Psoas muscle (tissue), 8 donors: ENCODE measurements at places on chromosomes 1 and 21. TPM values are rescaled to one million over a fixed set of nuclear protein-coding genes. Genes with fewer than 3 reads are reported as not detected.
A peak's percentile ranks its signal among the peaks of the same experiment; 100 is the strongest.

TFF2 gene
- not detected for total RNA-seq

CD164L2 gene
- total RNA-seq: not detected

AIRE gene
- not detected for total RNA-seq

GNG4 gene
- not detected for total RNA-seq

MMEL1 gene
- total RNA-seq: 0.58 TPM

ANGPTL3 gene
- not detected for total RNA-seq

- H3K4me1 ChIP-seq: peaks cover 18% of the 10 kb centered on the region
- no peaks in the 10 kb centered on the region for H3K36me3 ChIP-seq
- no peaks in the 10 kb centered on the region for H3K27me3 ChIP-seq
- peak overlapping the region; percentile 76 for H3K27ac ChIP-seq
- DNase-seq: no peak
- peak overlapping the region; percentile 78 for H3K4me3 ChIP-seq
Observed at GRCh38 chr1:227786673-227787512, 28.6 kb upstream of the PRSS38 start.

DNA sequence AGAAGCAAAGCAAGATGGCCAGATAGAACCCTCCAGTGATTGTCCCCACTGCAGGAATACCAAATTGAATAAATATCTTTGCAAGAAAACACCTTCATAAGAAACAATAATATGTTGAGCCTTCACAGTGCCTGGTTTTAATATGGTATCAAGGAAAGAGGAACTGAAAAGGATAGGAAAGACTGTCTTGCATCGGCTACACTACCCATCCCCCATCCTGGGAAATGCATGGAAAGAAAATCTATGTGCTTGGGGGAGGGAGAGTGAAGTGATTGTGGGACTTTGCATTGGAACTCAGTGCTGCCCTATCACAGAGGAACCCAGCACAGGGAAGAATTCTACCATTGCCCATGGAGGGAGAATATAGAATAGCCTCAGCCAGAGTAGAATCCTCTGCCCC, 28.6 kb upstream of the AK5 start:
- H3K27me3 ChIP-seq: no peaks in the 10 kb centered on the region
- no peak for DNase-seq
- H3K36me3 ChIP-seq: no peaks in the 10 kb centered on the region

DNA sequence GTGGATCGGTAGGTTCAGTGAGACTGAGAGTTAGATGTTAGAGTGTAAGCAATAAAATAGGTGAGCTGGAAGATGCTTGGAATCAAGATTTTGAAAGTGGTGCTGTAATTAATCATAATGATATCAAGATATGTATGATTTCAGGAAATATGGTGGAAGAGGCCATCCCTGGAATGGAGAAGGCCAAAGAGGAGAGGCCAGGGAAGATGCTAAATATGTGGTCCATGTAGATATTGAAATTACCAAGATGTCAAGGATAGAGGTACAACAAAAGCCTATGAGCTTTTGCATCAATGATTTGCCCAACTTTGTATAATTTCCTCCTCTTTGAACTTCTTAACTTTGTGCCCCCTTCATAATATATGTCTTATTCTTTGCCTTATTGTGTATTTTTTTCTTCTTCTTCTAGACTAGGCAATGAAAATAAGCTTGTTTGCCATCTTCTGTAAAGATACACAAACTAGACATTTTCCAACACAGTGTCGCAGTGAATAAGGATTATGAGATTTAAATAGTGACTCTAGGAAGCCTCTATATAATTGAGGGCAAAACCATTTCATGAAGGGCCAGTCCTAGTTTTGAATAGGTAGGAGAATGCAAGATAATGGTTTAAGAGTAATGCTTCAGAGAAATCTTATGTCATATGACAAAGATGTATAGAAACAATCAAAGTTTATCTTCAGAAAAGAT, 8.9 kb downstream of the PTGS2 start:
- DNase-seq: no peak
- no peaks in the 10 kb centered on the region for H3K36me3 ChIP-seq
- H3K27me3 ChIP-seq: no peaks in the 10 kb centered on the region
- H3K27ac ChIP-seq: no peak overlapping the region
- no peak overlapping the region for H3K4me3 ChIP-seq
- no peaks in the 10 kb centered on the region for H3K4me1 ChIP-seq

GRCh38 chr1:187396929-187397796, 568.4 kb downstream of the PLA2G4A start:
- no peaks in the 10 kb centered on the region for H3K27me3 ChIP-seq
- H3K27ac ChIP-seq: no peak overlapping the region
- H3K36me3 ChIP-seq: no peaks in the 10 kb centered on the region
- no peak overlapping the region for H3K4me3 ChIP-seq
- H3K4me1 ChIP-seq: no peaks in the 10 kb centered on the region
- DNase-seq: no peak

- no peak overlapping the region for H3K27ac ChIP-seq
- DNase-seq: no peak
- H3K36me3 ChIP-seq: peaks cover 55% of the 10 kb centered on the region
- H3K4me3 ChIP-seq: peak overlapping the region; percentile 93
Observed at GRCh38 chr1:204406621-204407020, 5.0 kb downstream of the PPP1R15B start.

GRCh38 chr1:56531624-56532349, 47.6 kb downstream of the PLPP3 start:
- peaks cover 64% of the 10 kb centered on the region for H3K4me1 ChIP-seq
- peaks cover 10% of the 10 kb centered on the region for H3K36me3 ChIP-seq
- no peak for DNase-seq

- DNase-seq: no peak
- no peak overlapping the region for H3K4me3 ChIP-seq
- H3K36me3 ChIP-seq: no peaks in the 10 kb centered on the region
- no peak overlapping the region for H3K27ac ChIP-seq
Observed at GRCh38 chr1:78703806-78704205, 54.2 kb downstream of the IFI44 start.

GRCh38 chr21:43912910-43913309, 47.9 kb downstream of the AGPAT3 start:
- H3K4me3 ChIP-seq: no peak overlapping the region
- peaks cover 49% of the 10 kb centered on the region for H3K4me1 ChIP-seq
- H3K27ac ChIP-seq: peak overlapping the region; percentile 41
- no peaks in the 10 kb centered on the region for H3K27me3 ChIP-seq
- no peaks in the 10 kb centered on the region for H3K36me3 ChIP-seq

GRCh38 chr1:246771366-246771765, 47.2 kb downstream of the SCCPDH start:
- H3K4me1 ChIP-seq: peaks cover 6% of the 10 kb centered on the region
- DNase-seq: no peak
- H3K27me3 ChIP-seq: no peaks in the 10 kb centered on the region

- H3K36me3 ChIP-seq: no peaks in the 10 kb centered on the region
- H3K27ac ChIP-seq: no peak overlapping the region
- H3K4me3 ChIP-seq: no peak overlapping the region
- H3K4me1 ChIP-seq: no peaks in the 10 kb centered on the region
Observed at GRCh38 chr1:113307771-113308445, 82.4 kb upstream of the MAGI3 start.

DNA sequence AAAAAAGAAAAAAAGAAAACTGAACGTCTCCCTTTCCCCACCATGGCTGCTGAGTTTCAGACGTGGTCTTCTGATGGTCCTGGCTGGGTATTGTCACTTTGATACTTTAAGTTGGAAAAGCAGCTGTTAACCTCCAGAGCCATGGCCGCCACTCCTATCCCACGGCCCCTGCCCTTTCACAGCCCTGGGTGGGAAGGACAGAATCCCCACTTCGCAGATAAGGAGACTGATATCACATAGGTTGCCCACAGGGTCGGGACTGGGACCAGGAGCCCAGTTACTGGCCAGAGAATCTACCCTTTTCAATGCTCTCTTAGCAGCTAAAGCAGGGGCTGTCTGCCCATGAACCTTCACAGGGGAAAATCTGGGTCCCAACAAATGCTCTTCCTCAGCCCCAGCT, 16.8 kb downstream of the BMP8A start:
- H3K27me3 ChIP-seq: no peaks in the 10 kb centered on the region
- no peaks in the 10 kb centered on the region for H3K4me1 ChIP-seq
- no peak overlapping the region for H3K4me3 ChIP-seq
- DNase-seq: no peak
- no peaks in the 10 kb centered on the region for H3K36me3 ChIP-seq

DNA sequence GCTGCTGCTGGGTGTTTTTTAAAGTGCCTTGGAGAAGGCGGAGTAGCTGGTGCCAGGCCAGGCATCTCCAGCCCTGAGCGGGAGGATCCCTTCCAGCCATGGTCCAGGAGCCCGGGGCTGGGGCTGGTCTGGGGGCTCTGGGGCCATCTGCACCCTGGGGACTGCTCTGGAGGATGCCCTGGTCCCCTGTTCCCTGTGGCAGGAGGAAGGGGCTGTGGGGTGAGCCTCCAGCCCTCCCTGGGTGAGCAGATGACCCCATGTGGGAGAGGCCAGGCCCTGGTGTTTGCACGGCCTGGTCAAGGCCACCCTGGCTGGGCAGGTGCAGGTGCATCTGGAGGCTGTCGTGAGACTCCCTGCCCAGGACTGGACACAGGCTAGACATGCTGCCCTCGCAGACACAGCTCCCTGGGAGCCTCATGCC, 56.7 kb downstream of the SLX9 start:
- no peak for DNase-seq
- no peak overlapping the region for H3K4me3 ChIP-seq
- no peak overlapping the region for H3K27ac ChIP-seq
- no peaks in the 10 kb centered on the region for H3K36me3 ChIP-seq

- H3K27ac ChIP-seq: no peak overlapping the region
- DNase-seq: no peak
- H3K27me3 ChIP-seq: no peaks in the 10 kb centered on the region
- no peaks in the 10 kb centered on the region for H3K4me1 ChIP-seq
Observed at GRCh38 chr1:244269169-244269568, 182.5 kb downstream of the ADSS2 start.

GRCh38 chr1:193726722-193727121, 540.3 kb upstream of the B3GALT2 start:
- H3K27ac ChIP-seq: no peak overlapping the region
- no peak overlapping the region for H3K4me3 ChIP-seq
- no peaks in the 10 kb centered on the region for H3K36me3 ChIP-seq

DNA sequence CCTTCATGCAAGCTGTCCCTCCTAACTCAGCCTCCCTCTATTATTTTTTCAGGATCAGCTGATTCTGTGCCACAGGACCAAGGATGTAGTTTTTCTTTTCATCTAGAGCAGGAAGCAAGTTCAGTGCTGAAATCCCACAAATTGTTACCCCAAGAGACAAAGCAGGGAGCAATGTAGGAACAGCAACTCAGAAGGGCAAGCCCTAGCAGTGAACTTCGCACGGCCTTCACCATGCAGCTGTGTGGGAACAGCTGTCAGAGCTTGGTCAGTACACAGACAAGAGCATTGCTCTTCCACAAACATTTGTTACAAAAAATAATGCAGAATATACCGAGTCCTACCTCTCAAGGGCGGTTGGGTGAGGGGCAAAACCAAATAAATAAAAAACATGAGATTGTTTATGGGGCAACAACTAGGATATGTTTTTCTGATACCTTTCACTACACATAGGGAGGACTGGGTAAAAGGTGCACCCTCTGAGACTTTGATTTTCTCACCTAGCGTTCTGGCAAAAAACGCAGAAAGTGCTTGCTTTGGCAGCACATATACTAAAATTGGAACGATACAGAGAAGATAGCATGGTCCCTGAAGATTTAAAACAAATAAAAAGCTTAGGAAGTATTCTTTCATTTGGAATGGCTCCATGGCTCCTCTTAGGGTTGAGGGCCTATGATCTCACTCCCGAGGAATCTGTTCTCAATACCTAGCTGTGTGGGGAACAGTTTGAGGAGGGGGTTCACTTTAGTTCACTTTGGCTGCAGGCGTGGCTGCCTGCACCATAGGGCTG, 37.1 kb upstream of the ANGPTL7 start:
- peaks cover 86% of the 10 kb centered on the region for H3K36me3 ChIP-seq
- H3K4me3 ChIP-seq: no peak overlapping the region
- no peak for DNase-seq
- peaks cover 9% of the 10 kb centered on the region for H3K4me1 ChIP-seq

DNA sequence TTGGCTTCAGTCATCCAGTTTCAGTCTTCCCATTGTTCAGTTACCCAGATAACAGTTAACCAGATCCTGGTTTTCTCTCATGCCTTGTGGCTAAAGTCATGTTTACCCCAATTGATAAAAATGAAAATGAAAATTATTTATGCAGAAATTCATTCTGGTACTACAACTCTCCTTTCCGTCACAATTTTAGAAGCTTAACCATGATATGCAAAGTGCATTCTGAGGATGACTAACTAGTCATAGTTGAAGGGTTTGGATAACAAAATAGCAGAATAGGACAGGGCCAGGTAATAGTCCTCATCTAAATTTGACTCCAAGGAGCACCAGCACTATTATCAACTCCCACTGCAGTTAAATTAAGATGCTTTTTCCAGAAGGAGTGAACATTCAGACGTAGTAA, 94.7 kb downstream of the NTMT2 start:
- H3K4me3 ChIP-seq: no peak overlapping the region
- no peak overlapping the region for H3K27ac ChIP-seq
- no peaks in the 10 kb centered on the region for H3K4me1 ChIP-seq
- H3K36me3 ChIP-seq: no peaks in the 10 kb centered on the region

DNA sequence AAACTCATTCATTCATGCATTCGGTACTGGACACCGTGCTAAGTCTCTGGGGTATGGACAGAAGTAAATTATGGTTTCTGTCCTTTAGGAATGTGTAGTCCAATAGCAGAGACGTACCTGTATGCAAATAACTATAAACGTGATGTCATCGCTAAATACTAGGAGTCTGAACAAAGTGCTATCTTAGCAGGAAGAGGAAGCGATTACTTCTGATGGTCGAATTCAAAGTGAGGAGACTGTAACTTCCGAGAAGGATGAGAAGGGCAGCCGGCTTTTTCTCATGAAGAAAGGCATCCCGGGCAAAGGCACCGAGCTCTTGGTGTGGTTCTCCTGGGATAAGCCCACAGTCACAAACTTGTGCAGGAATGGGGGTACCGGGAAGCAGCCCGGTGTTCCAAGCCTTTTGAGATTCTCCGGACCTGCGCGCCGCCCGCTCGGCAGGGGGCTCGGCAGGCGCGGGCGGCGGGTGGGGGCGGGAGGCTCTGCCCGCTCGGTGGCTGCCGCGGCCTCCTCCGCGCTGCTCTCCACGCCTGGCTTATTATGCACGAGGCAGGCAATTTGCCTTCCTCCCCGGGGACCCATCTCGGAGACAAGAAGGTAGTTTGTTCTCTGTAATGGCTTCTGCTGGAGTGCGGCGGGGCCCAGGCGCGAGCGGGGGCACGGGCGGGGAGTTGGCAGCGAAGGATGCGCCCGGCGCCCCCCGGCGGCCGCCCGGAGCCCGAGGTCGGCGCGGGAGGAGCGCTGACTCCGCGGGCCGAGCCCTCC, 67.5 kb upstream of the CD1D start:
- no peak for DNase-seq
- H3K36me3 ChIP-seq: no peaks in the 10 kb centered on the region
- no peak overlapping the region for H3K27ac ChIP-seq
- no peaks in the 10 kb centered on the region for H3K4me1 ChIP-seq
